Naive thymus-derived CD4-positive, alpha-beta T cell (primary cell): ENCODE measurements at places on chromosomes 5 and 9. TPM values are rescaled to one million over a fixed set of nuclear protein-coding genes. Genes with fewer than 3 reads are reported as not detected.

DNA sequence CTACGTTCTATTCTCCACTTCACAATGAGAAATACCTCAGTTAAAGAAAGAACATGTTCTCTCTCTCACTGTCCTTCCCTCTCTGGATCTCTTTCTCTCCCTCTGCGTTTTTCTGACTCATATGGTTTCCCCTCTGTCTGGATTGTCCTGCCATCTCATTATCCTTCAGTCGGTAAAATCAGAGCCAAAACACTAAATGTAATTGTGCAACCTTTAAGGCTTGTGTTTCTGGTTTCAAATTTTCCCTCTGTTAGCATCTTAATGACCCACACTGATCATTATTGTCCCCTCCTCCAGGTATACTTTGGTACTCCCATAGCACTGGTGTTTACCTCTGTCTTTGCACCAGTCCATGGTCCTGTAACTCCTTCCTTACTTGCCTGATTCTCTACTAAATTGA is 509.4 kb upstream of the C9orf72 start:
- no peaks in the 10 kb centered on the region for H3K4me1 ChIP-seq
- no peak for DNase-seq
- H3K4me3 ChIP-seq = no peak overlapping the region

Gene UAP1L1
- polyA plus RNA-seq = 1.4 TPM

GRCh38 chr9:122221183-122221811 is 7.5 kb downstream of the LHX6 start:
- DNase-seq = no peak
- no peak overlapping the region for H3K4me3 ChIP-seq
- H3K27ac ChIP-seq = no peak overlapping the region
- no peaks in the 10 kb centered on the region for H3K36me3 ChIP-seq
- H3K4me1 ChIP-seq = no peaks in the 10 kb centered on the region

Gene SYK
- polyA plus RNA-seq = 0.31 TPM

DNA sequence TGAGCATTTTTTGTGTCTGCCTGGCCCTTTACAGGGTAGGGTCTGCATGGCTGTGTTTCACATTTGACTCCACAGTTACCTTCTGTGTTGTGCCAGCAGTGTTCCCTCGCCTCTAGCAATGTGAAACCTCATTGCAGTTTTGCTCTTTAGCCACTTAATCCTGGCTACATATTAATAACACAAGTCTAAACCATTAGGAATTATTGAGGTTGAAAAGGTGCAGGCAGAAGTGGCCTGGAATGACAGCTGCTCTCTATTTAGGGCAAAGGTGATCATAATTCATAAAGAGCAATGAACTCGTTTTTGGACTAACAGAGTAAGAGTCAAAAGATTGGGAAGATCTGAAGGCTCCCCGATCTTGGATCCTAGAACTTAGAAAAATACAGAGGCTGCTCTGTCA is 176.7 kb upstream of the RAD23B start:
- H3K27ac ChIP-seq = no peak overlapping the region
- H3K36me3 ChIP-seq = no peaks in the 10 kb centered on the region
- no peaks in the 10 kb centered on the region for H3K4me1 ChIP-seq

Gene IL13
- polyA plus RNA-seq = not detected

DNA sequence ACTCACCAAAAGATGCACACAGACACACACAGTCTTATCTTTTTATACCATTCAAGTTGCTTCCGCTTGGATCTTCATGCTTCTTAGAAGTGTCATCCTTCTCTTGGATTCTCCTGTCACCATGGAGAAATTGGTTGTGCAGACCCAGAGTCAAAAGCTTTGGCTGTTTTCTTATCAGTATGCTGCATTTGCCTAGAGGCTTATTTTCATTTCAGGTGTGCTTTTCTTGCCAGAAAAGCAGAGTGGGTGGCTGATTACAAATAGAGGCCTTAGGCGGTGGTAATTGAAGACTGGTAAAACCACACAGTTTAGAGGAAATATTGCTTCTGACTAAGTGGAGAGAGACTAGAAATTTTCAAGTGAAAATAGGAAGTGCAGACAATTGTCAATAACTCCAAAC is 70.2 kb upstream of the TLE4 start:
- H3K27me3 ChIP-seq = no peaks in the 10 kb centered on the region
- H3K4me3 ChIP-seq = no peak overlapping the region
- no peaks in the 10 kb centered on the region for H3K36me3 ChIP-seq

Gene WNT8A
- polyA plus RNA-seq = not detected
